Stimulated activated CD8-positive, alpha-beta memory T cell treated with anti-CD3 and anti-CD28 coated beads, Interleukin-4, amount 100 ng/mL, for 1 hour (primary cell): ENCODE measurements at places on chromosomes 12 and 14.

DNA sequence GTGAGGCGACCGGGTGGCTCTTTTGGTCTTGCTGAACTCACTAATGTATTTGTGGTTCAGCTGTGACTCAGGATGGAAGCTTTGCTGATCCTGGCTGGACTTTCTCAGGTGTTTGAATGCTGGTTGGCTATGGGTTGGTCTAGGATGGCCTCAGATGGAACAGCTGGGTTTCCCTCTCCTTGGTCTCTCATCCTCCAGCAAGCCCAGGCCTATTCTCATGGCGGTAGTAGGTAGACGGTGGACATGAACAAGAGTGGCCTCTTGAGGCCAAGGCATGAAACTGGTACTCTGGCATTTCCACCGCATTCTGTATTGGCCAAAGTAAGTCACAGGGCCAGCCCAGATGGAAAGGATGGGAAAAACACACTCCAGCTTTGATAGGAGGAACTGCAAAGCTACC is 11.8 kb upstream of the POLR3B start:
- DNase-seq, result no peak

GRCh38 chr12:106954462-106955376 is 988 bp upstream of the TMEM263 start:
- no peak for DNase-seq

GRCh38 chr12:116735084-116735483 is 2.8 kb downstream of the SPRING1 start:
- no peak for DNase-seq

DNA sequence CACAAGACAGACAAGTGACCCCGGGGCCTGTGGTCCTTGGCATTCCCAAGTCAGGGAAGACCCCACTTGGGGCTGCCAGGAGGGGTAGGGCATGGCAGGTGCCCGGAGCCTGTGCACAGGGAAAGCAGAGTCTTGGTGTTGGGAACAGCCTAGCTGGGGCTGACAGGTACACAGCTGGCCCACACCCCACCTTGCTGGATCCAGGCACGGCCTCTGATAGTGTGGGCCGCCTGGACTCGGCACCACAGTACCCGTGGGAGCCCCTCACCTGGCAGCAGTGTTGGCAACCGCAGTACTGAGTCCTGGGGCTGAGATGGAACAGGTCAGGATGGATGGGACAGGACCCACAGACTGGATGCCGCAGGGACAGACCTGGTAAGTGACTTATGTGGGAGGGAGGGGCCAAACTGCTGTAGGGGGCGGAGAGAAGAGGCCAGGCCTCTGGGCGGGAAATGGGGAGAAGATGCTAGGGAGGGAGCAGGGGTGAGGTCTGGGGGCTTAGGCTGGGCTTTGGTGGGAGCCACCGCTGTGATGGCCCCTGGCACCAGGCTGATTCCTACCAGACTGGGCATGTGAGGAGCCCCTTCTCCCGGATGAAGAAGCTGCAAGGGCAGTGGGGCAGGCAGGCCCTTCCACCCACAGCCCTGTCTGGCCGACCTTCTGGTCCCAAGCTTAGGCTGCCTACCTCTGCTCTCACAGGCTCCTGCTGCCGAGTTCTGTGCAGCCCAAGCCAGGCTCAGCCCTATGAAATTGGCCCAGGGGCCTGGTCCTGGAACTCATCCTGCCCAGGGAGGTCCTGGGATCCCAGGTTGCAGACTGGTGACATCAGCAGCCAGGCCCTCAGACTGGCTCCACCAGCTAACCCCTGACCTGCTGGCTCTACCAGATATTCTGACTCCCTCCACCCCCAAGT is at the start of gene TGM1:
TGM1 (minus strand) TSS at position 357 of the 913 bp plus-strand sequence. CDS start 825 bp downstream, outside the sequence.
- DNase-seq, result no peak

GRCh38 chr12:92927055-92927435 is 2.0 kb downstream of the EEA1 start:
- DNase-seq, result peak; percentile 9

- no peak for DNase-seq
Observed at GRCh38 chr12:108772247-108772646, 40.9 kb upstream of the CORO1C start.

DNA sequence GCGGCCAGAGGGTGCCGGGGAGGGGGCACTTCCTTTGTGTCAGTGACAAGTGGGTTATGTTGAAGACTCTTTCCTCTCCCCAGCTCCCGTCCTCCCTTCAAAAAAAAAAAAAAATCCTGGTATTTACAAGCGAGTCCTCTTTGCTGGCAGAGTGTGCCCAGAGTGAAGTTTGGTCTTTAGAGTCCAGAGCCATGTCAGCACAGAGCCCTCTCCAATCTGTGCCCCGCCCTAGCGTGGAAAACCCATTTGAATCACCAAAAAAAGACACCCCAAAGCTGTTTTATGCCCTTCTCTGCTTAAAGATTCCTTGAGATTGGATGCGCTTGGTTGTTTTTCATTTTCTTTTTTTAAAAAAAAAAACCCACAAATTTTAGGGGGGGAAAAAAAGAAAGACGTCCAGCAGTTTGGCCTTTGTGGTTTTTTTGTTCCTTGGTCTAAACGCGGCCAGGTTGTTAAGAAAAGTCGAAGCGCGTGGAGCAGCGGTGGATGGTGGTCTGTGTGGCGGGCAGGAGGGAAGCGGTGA is 3.3 kb downstream of the NKX2-1 start:
- no peak for DNase-seq
